Right atrium auricular region (tissue), 2 donors: ENCODE measurements at places on chromosomes 3 and 15. TPM values are rescaled to one million over a fixed set of nuclear protein-coding genes. Genes with fewer than 3 reads are reported as not detected.

DNA sequence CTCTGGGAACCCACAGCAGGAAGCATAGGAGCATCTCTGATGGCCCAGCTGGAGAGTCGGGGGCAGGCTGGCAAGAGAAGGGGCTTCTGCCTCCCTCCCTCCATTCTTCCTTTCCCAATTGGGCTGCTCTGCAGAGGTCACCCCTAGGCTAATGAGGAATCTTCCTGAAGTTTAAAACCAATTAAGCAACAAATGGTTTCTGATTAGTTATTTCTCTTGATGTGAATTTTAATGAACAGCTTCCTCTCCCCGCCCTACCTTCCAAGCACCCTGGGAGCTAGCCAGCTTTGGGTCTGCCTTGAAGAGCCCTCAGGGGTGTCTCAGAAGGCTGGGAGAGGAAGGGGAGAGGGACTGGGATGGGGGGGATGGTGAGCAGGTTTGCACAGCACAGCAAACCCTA, 24.6 kb upstream of the HCN4 start:
- no peak for DNase-seq

DNA sequence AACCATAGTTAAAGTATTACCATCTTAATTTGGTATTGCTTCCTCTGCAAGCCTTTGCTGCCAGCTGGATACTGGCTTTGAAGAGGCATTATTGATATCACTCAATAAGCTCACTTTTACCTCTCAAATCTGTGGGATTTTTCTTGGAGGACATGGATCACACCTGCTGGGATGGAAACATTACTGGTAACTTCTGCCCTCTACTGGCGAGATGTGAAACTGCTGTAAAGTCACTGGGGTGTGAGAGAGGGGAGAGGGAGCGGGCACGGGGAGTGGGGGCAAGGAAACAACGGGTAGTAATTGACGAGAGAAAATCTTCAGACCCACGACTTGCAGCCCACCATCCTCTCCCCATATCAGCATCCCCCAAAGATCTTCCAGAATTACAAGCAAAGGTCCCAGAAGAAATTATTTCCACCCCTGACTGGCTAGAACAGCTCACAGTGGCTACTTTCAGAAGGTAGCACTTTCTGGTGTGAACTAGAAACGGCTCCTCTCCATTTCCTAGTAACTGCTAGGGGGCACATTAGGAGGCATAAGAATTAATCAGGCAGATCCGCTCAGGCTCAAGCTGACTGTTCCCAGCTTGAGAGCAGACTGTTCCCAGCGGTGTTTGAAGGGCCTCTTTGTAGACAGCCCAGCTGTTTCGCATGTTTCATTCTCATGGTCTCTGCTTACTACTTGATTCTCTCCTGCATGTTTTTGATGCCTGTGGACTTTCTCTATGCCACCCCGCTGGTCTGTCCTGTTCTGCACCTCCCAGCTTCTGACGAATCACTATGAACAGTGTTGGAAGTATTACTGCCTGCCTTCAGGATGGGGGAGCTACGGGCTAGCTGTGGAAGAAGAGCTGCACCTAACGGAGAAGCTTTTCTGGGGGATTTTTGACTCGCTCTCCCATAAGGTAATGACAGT, 230.4 kb upstream of the CHRM5 start:
- no peak for DNase-seq

DNA sequence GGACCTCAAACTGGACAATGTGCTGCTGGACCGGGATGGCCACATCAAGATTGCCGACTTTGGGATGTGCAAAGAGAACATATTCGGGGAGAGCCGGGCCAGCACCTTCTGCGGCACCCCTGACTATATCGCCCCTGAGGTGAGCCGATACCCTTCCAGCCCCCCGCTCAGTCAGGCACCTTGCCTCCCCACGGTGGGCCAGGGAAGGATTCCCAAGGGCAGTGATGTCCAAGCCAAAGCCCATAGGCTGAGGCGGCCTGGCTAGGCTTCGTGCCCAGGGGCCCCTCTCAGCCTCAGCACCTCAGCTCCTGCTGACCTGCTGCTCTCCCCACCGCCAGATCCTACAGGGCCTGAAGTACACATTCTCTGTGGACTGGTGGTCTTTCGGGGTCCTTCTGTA, 27.7 kb downstream of the PRKCD start:
- DNase-seq, result no peak

DNA sequence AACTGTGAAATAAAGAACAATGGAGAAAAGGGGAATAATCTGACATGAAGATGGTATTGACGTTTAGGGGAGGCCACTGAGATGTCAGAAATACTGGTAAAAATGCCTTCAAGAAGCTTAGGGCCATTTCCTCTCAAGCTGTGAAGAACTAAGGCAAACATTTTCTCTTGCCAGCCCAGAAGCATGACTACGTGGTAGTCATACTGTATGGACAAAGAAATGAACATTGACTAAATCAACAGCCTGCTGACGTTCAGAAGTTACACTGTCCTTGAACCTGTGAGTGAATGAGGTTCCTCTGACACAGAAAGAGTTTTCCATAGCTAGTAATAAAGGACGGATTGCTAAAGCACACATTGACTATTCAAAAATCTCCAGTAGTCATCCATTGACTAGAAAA, 121.0 kb downstream of the P3H2 start:
- no peak for DNase-seq

DNA sequence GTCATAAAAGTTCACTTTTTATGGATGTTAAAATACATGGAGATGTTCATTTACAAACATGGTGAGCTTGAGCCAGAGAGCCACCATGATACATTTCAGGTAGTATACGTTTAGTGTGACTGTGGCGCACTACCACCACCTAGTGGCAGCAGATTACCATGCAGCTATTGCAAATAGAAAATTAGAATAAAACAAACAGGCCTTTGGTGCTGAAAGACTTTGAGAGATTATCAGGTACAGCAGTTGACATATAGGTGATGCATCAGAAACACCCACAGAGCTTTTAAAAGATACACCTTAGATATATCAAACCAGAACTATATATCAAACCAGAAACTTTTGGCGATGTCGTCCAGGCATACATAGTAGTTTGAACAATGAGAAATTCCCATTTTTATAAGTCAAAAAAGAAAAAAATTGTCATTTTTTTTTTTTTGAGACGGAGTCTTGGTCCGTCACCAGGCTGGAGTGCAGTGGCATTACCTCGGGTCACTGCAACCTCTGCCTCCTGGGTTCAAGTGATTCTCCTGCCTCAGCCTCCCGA, 42.0 kb upstream of the ICE2 start:
- DNase-seq, result peak; percentile 77

DNA sequence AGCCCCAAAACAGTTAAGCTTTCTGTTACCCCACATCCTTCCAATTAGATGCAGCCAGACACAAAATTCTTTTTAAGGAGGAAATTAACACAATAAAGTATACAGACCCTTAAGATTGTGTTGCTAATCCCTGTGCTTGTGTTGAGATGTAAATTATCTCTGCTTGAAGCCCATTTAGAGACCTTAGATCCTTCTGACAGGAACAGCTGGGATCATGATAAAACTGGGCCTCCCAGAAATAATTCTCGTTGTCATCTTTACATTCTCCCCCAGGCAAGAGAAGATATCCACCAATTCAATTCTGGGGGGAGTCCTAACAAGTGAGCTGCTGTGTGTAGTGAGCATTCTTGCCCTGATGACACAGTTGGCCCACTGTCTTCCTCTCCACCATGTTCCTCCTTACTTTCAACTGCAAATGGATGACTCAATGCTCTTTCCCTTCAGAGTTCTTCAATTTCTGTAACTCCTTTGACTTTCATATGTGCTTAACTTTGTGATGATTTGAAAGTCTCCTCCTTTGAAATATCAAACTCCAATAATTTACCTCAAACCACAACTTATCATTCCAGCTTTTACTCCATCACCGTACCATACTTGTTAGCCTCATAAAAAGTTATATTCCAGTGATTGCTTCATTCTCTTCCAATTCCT, 186.6 kb downstream of the RAP2B start:
- no peak for DNase-seq

The A4GNT gene
- not detected for total RNA-seq

The OR4F15 gene
- not detected for total RNA-seq

DNA sequence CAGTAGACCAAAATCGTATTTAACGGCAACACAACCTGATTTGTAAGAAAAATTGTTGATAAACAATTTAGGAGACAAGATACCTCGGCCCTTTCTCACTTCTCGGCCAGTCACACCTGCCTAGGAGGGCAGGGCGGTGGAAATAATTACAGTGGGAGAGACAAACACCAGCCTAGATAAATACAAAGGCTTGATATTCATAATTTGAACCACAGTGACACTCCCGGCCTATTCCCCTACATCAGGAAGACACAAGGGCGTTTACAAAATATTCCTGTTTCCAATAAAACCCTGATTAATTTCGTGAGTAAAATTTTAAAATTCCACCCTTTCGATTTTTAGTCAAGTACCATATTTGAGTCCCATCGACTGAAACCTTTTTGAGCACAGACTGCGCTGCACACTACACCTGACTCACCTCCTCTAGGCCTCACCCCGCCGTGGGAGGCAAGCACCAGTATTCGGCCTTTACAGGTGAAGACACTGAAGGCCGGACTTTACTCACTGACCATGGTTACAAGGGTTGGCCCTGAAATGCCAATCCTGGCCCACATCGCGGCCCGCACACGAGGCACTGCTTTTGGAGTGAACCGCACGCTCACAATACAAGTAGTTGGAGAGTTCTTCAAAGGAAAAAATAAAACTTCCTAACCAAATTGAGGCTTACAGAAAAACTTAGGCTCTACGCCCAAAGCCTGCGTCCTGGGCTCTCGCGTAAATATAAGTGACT, 794 bp downstream of the ARPP19 start:
- DNase-seq, result no peak
